Stimulated activated CD8-positive, alpha-beta memory T cell treated with anti-CD3 and anti-CD28 coated beads, Interleukin-4, amount 100 ng/mL, for 4 hours (primary cell): ENCODE measurements at places on chromosomes 5 and 9.

GRCh38 chr5:62585751-62586150 is 7.1 kb downstream of the LRRC70 start:
- no peak for DNase-seq

GRCh38 chr5:170573114-170573513 is 69.3 kb downstream of the KCNIP1 start:
- DNase-seq: no peak

DNA sequence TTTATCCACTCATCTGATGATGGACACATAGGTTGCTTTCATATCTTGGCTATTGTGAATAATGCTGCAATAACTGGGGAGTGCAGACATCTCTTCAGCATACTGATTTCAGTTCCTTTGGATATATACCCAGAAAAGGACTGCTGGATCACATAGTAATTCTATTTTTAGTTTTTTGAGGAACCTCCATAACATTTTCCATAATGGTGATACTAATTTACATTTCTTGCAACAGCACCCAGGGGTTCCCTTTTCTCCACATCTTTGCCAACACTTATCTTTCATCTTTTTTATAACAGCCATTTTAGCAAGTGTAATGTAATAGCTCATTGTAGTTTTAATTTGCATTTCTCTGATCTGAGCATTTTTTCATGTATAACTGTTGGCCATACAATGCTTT is 34.1 kb upstream of the NR4A3 start:
- DNase-seq: no peak

DNA sequence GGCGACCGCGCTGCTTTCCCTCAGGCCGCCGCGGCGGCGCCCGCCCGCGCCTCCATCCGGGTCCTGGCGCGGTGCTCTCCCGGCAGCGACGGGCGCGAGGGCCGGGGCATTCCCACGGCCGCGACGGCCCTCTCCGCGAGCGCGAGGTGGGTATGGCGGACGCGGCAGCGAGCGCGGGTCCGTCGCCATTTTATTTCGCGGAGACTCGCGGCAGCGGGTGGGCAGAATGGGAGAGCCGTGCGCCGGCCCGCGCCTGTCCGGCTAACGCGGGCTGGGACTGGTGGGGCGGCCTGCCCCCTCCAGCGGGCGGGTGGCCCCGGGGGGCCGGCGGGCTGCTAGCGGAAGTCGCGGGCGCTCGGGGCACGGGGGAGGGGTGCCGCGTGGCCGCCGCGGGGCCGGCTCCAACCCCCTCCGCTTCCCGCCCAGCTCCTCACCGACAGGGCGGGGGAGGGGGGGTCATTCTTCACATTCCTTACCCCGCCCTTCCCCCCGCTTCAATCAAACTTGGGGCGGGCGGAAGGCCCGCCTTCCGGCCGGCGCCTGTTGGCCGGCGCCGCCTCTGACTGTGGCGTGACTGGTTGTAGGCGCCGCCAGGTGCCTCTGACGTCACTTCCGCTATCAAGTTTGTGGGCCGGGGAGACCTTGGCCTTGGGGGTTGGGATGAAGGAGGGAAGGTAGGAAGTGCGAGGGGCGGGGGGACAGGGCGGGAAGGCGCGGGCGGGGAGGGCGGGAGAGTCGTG is 82.1 kb downstream of the PTPDC1 start:
- peak; percentile 83 for DNase-seq

GRCh38 chr5:119331566-119332095 is 24.2 kb upstream of the TNFAIP8 start:
- no peak for DNase-seq

GRCh38 chr5:73232266-73233041 is 59.5 kb downstream of the TMEM174 start:
- no peak for DNase-seq

DNA sequence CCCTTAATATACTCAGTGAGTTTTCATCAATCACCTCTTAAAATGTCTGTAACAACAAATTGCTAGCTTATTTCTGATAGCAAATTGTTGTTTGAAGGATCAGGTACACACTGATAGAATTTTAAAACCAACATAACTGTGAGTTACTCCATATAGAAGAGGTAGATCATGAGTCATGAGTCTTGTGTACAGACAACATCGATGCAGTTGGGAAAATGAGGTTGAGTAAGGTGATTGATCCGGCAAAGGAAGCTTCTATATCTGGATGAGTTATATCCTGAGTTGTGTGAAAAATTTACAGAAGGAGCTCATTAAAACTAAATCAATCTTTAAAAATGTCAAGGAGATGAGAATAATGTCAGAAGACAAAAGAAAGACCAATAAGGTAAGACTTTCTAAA is 604.6 kb upstream of the RGMB start:
- no peak for DNase-seq

DNA sequence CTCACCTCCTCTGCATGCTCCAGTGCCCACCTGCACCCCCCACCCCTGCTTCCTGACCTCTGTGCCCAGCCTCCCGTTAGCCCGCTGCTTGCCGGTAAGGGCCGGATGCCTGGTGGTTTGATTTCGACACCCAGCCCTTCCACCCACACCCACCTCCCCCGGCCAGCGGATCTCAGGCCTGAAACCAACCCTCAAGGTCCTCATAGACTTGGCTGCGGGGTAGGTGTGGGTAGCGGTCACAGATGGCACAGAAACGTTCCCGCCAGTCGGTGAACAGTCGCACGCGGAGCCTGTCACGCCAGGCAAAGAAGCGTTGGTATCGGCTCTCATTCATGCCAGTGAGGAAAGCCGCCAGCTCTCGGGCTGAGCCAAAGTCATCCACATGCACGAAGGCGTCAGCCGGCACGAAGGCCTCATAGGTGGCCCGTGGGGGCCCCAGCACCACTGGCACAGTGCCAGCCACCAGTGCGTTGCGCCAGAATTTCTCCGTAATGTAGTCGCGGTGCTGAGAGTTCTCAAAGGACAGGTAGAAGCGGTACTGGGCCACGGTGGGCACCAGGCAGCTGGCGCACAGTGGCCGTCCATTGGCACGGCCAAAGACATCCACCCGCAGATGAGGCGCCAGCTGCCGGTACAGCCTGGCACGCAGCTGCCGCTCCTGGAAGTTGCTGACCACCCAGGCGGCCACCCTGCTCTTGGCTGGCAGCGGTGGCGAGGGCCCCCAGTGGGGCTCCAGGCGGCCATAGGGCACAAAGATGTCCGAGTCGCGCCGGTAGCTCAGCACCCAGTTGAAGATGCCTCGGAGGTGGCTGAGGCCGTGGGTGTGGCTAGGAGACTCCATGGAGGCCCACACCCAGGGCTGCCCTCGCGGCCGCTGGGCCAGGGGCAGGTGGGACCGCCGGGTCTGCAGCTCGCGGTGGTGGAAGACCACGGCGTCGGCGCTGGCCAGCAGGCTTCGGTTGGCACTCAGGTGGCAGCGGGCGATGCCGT is 1.1 kb downstream of the FUT7 start:
- DNase-seq: no peak

DNA sequence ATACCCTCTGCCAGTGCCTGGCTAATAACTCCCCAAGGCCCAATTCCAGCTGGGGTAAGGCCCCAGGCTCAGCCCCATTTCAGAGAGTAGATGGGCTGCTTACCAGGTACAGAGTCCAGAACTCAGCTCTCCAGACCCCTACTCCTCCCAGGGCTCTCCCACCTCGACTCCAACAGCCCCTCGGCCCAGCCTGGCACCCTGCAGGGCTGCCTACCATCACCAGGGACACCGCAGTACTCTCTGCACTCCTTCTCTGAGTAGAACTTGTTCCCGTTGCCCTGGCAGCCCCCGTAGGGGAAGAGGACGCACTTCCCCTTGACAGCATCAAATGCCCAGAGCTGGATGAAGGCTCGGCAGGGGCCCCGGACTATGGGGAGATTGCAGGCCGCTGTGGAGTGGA is 17.4 kb downstream of the AMBP start:
- DNase-seq: no peak

DNA sequence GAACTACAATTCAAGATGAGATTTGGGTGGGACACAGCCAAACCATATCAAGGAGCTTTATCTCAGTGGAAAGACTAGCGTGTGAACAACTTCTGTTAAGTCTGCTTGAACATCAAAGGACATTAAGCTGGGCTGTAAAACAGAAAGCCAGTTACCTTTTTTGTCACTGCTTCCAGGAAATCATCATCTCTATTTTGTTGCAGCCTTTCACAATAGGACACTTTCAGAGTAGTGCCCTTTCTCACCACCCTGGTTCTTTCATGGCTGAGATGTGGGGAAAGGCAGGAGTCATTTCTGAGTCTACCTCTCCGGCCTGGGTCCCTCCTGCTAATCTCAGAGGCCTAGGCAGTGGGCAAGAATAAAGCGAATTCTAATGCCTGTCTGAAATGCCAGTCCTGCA is 96.2 kb upstream of the PPP1R2B start:
- DNase-seq: no peak

- no peak for DNase-seq
Measured at GRCh38 chr9:126112135-126112720, 214.4 kb upstream of the MVB12B start.

DNA sequence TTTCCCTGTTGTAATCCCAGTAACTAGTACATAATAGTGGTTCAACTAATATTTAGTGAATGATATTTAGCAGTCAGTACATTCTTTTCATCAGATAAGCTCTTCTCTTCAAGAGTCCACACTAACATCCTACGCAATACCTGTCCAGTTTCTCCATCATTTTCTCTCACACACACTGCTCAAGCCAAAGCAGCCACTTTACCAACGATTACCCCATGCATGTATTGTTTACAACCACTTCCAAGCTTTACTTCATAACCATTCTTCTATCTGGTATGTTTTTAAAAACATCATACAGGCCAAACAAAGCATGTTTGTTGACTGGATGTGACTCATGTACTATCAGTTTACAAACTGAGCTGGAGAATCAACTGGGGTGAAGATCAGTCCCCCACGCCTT is 7.3 kb downstream of the UBTD2 start:
- DNase-seq: no peak

DNA sequence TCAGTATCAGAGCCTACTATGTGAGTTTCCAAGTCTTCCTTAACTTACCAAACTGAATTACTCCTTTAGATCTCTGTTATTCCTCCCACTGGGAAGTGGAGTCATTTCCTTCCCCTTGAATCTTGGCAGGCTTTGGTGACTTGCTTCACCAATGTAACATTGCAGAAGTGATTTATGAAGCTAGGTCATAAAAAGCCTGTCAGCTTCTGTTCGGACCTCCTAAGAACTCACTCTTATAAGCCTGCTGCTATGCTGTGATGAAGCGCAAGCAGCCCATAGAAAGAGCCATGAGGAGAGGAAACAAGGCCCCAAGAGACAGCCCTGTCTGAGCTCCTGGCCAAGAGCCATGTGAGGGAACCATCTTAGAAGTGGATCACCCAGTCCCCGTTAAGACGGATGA is 14.2 kb upstream of the FOXB2 start:
- no peak for DNase-seq

- no peak for DNase-seq
Measured at GRCh38 chr9:134858051-134858841, 22.4 kb upstream of the FCN2 start.

DNA sequence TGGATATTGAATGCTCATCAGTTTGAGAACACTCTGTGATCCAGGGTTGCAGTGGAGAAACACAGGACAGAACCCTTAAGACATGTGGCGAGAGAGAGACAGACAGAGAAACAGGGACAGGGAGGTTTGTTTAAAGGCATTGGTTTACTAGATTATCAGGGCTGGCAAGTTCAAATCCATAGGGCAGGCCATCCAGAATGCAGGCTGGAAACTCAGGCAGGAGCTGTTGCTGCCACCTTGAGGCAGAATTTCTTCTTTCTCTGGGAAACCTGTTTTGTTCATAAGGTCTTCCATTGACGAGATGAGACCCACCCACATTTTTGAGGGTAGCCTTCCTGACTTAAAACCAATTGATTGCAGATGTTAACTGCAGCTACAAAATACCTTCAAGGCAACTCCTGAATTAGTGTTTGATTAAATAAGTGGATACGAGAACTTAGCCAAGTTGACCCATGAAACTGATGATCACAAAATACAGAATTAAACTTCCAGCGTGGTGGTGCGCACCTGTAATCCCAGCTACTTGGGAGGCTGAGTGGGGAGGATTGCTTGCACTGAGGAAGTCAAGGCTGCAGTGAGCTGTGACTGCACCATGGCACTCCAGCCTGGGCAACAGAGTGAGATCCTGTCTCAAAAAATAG is 55.9 kb downstream of the NSUN2 start:
- DNase-seq: no peak

DNA sequence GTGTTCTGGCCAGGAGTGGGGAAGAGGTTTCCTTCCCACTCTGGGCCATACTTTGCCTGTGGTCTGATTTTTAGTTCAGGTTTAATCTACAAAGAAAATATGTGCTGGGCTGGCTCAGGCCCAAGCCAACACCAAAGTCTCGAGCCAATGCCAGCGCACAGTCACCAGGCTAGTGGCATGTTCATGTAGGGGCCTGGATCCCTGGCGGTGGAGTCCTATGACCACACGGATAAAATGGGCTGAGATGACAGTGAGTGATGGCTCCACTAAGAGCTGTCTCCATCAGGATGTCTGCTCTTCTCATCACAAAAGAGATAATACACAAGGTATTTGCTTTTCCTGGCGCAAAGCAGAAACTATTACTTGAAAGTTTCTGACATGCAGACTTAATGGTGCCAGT is 92.9 kb upstream of the PTPN3 start:
- DNase-seq: no peak
